Stimulated activated CD4-positive, alpha-beta T cell treated with anti-CD3 and anti-CD28 coated beads, TNF-alpha, amount 100 ng/mL, for 4 hours (primary cell): ENCODE measurements at places on chromosomes 16 and 17.
A peak's percentile ranks its signal among the peaks of the same experiment; 100 is the strongest.

- DNase-seq: no peak
Observed at GRCh38 chr17:81256616-81257015, 17.5 kb downstream of the NDUFAF8 start.

DNA sequence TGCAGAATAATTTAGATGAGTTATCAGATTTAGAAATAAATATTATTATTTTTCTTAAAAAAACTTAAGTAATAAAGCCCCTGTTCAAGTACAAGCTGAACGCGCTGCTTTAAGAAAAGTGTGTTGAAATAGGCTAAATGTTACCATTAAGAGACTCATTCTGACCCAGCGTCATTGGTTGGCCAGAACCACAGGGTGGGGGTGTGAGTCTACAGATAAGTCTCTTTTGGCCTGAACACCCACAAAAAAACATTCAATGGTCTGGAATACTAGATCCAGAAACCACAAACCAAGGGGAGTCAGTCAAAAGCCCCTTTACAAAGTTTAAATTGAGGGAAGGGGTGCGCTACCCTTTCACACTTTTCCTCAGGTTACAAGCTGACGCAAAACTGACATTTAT lies 776.1 kb downstream of the KCNJ2 start:
- no peak for DNase-seq

DNA sequence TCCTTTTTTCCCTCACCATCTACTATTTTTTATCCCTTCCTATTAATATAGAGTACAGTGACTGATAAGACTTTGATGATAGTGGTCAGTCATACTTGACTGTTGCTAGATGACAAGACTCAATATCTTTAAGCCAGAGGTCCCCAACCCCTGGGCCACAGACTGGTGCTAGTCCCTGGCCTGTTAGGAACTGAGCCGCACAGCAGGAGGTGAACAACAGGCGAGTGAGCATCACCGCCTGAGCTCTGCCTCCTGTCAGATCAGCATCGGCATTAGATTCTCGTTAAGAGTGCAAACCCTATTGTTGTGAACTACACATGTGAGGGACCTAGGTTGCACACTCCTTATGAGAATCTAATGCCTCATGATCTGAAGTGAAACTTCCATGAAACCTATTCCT lies 341.3 kb downstream of the BCAS3 start:
- no peak for DNase-seq

GRCh38 chr16:31297496-31297895 lies 37.7 kb downstream of the ITGAM start:
- no peak for DNase-seq

- DNase-seq: no peak
Observed at GRCh38 chr16:71259086-71259485, 28.6 kb upstream of the HYDIN start.

DNA sequence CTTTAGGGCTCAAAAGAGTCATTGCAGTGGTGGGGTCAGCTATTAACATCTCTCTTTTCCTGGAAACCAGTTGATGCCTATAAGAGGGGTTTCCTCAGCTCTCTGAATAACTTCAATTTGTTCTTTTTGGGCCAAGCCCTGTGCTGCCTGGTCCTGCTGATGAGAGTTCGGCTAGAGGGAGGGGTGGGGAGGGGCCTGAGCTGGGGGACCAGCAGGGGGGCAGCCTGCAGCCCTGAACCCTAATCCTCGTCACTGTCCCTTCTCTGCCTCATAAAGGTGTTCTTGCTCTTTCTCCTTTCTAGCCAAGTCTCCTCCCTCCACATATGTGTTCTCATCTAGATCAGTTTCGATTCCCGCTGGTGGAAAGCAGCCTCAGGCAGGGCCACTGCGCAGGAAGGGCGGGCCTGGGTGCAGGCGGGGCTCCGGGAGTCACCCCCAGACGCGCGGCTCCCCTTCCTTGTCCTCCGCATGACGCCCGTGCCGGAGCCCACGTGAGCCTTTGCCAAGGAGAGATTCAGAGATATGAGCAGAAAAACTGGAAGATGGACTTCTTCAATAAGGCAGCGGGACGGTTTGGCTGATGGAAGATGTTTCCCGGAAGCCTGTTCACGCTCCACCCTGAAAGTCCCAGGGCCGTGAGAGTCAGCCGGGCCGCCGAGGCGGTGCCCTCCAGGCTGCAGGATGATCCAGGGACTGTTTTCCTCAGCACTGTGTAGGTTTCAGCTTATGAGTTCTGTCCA lies 15.0 kb upstream of the RHOT1 start:
- peak; percentile 47 for DNase-seq

DNA sequence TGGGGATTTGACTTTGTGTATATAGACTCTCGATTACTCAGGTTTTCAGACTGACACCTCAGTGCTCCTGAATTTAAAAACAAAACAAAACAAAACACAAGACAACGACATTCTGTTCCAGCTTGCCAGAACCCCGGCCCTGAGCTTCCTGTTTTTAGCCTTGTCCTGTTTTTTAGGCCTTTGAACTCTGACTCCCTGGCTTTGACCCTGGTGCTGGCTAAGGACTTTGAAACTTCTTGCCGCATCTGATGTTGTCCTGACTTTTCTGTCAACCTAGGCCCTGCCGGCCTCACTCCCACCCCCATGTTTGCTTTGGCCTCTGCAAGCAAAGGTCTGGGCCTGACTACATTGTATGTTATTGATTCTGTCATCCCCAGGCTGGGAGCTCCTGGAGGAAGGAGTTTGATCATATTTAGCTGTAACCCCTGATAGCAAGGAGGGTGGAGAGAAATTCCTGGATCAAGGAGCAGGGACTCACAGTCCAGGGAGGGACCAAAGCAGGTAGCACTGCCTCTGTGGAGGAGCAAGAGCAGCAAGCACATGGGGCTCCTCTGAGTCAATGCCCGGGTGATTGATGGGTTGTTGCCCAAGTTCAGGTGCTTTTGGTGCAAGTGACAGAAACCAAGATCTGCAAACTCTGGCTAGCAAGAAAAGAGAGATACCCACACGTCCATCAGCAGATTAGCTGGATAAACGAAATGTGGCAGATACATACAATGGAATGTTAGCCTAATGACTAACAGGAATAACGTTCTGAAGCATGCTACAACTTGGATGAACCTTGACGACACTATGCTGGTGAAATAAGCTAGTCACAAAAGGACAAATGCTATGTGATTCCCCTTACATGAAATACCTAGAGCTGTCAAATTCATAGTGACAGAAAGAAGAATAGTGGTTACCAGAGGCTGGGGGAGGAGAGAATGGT lies 7.7 kb downstream of the CCL16 start:
- no peak for DNase-seq

- no peak for DNase-seq
Observed at GRCh38 chr17:80006339-80006720, 29.3 kb downstream of the TBC1D16 start.

- no peak for DNase-seq
Observed at GRCh38 chr17:82474223-82475010, 15.9 kb downstream of the NARF start.

- no peak for DNase-seq
Observed at GRCh38 chr16:19888834-19889233, 4.2 kb upstream of the GPRC5B start.

GRCh38 chr17:32878211-32878610 lies 1.3 kb upstream of the MYO1D start:
- no peak for DNase-seq

DNA sequence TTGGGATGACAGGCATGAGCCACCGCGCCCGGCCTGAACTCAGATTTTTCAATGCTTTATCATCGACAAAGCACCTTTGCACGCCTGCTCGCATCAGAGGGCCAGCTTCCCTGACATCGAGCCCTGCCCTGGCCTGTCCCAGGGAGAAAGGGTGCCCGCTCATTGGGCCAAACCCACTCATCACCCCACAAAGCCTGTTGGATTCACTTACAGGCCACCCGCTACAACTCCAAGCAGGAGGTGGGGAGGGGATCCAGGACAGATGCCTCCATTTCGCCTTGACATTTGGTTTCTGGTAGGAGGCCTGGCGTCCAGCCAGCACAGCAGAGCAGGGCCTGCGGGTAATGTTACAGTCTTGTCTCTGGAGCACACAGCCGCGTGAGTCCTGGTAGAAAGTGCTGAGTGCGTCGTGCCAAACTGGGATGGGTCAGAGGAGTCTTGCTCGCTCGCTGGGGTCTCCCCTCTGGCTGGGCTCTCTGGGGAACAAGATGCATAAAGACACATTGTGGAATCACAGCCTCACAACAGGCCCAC lies 19.8 kb downstream of the SMTNL2 start:
- no peak for DNase-seq

- no peak for DNase-seq
Observed at GRCh38 chr16:88321635-88322499, 60.9 kb upstream of the ZNF469 start.

GRCh38 chr16:47695756-47696155 lies 234.6 kb downstream of the PHKB start:
- no peak for DNase-seq

GRCh38 chr17:49687878-49688491 lies 10.1 kb upstream of the SPOP start:
- no peak for DNase-seq

GRCh38 chr17:35082073-35082657 lies 18.7 kb upstream of the RFFL start:
- DNase-seq: no peak

GRCh38 chr16:23324727-23325126 lies 22.6 kb downstream of the SCNN1B start:
- no peak for DNase-seq

DNA sequence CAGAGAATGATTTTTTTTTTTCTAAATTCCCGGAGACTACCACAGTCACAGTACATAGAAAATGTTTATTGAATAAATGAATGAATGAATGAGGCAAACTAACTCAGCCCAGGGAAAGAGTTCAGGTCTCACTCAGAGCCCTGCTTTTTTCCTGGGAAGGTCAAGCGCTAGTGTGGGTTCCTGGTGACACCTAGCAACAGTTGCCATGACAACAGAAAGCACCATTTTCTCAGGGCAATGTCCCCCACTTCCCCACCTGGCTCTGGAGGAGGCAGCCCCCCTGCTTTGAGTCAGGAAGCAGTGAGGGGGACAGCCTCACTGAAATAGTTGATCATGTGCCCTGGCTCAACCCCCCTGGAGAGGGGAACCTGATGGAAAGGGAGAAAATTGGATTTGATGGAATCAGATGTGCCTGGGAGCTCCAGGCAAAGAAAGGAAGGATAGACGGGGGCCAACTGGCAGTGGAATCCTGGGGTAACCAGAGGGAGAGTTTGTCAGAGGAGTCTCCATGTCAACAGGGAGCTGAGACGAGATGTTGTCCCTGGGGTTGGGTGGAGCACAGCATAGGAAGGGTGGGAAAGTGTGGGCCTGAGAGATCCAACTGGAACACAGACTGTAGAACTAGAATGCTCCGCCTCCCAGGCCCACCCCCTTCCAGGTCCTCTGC lies 242.2 kb upstream of the CCL2 start:
- no peak for DNase-seq

DNA sequence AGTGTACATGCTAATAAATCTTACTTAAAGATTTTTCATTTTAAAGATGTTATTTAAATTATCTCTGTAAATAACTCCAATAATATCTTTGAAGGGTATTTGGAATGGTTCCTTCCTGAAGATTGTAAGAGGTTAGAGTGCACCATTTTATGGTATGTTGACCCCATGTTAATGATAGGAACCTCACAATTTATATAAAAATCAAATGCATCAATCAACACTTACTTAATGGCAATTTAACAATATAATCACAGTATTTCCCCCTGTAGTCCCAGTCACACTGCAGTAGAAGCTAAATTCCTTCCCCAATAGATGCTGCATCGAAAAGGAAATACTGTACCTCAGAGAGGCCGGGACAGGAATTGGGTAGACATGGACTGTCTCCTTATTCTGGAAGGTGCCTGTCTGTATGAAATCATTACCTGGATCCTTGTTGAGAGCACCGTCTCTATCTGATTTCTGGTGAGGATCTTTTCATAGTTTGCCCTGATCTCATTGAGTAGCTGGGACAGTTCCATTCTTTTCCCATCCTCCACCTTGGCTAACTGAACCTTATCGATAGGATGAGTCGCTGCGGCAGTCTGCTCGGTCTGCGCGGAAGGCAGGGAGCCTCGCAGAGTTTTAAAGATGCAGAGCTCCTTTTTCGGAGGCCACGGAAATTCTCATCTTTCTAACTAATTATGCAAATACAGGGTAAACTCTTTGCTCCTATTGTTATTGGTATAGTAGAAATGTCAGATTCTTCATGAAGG lies at the start of gene KRT222:
KRT222 (minus strand) TSS at position 596 of the 752 bp plus-strand sequence; CDS start at position 518, 78 bp downstream.
- DNase-seq: no peak

GRCh38 chr17:57270801-57271245 lies 14.5 kb downstream of the MSI2 start:
- DNase-seq: no peak

- no peak for DNase-seq
Observed at GRCh38 chr17:7992516-7992915, 9.9 kb upstream of the GUCY2D start.

DNA sequence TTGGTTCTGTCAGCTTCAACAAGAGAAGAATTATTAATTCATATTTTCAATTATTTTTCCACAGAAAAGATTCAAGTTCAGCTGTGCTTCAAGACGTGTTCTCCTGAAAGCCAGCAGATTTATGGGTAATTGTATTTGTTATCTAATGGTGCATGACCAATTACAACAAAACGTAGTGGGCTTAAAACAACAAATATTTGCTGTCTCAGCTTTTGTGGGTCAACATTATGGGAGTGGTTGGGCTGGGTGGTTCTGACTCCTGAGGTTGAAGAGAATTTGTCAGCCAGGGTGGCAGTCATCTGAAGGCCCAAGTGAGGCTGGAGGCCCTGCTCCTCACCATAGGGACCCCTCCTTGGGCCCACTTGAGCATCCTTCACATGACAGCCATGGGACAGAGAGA lies 24.1 kb upstream of the KREMEN2 start:
- no peak for DNase-seq

- no peak for DNase-seq
Observed at GRCh38 chr16:56965149-56966092, 3.7 kb downstream of the CETP start.

DNA sequence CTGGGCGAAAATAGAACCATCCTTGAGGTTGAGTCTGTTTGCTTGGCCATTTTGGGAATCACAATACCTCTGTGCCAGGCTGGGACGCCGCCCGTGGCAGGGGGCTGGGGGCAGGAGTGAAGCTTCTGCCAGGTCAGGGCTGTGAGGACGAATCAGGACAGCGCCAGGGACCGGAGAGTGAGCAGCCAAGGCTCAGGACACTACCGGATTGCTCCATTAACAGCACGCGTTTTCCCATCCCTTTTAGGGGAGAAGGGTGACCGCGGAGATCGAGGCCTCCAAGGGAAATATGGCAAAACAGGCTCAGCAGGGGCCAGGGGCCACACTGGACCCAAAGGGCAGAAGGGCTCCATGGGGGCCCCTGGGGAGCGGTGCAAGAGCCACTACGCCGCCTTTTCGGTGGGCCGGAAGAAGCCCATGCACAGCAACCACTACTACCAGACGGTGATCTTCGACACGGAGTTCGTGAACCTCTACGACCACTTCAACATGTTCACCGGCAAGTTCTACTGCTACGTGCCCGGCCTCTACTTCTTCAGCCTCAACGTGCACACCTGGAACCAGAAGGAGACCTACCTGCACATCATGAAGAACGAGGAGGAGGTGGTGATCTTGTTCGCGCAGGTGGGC lies 23.4 kb downstream of the C1QTNF1 start:
- DNase-seq: no peak

GRCh38 chr17:79003661-79004411 lies 5.7 kb downstream of the CANT1 start:
- DNase-seq: no peak

- DNase-seq: no peak
Observed at GRCh38 chr17:61371179-61371578, 28.5 kb upstream of the TBX2 start.
